ENCODE measurements at places on chromosomes 6 and 20.

DNA sequence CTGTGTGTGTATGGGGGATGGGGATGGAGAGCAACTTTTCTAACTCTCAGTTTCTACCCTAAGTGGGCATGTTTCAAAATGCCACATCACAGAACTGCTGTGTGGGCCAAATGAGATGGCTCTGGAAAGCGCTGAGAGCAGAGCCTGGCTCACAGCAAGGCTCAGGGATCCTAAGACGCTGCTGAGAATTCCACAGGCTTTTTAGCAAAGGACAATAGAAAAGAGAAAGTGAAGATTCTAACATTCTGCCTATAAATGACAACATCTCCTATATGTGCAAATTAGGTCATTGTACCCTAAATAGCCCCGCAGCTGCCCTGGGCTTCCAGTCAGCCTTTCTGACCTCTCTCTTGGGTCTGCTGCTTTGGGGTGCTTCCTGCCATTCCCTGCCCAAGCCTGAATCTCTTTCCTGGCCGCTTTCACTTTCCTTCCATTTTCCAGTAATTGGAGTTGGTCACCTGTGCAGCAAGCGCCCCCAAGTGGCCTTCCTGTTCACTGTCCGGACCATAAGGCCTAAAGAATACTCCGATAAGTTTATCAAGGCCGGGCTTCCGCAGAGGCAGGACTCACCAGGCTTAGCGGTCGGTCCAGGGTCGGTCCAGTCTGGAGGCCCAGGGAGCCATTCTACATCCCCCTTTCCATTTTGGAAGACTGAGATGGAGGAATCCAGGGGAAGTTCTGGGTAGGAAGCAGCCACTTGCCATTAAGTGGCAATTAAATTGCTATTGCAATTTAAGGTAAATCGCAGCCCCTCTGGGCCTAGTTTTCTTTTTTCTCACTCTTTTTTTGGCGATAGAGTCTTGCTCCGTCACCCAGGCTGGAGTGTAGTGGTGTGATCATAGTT, 6.7 kb upstream of the DDR1 start:
- H3K4me1 ChIP-seq, result peaks cover 29% of the 10 kb centered on the region
- DNase-seq, result peak; percentile 79
- H3K27me3 ChIP-seq, result no peaks in the 10 kb centered on the region
- H3K36me3 ChIP-seq, result no peaks in the 10 kb centered on the region

DNA sequence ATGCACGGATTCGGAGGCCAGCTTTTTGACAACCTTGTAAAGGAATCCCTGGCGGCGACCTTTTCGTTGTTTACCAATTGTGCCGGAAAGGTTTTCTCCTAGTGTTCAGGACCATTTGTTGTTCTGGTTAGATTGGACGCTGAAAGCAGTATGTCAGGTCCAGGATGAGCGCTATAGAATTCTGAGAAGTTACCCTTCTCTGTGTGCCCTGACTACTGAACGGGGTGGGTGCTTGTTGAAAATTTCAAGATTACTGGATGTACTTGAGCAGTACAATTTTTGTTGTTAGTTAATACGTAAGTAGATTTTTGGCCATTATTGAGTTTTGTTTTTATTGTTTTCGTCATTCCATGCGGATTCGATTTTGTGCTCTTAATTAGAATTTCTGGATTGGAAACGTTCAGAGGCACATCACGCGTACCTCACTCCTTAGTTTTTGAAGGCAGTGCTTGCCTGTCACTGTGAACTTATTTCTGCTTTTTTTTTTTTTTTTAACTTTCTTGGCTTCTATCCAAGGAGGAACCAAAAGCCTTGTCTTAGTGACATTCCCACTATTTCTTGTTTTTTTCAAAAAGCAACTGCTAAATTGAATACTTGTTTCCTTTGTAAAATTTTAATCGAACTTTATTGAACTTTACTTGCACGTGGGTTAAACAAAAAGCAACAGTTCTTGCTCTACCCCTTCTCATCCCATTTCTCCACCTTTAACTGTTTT, 898 bp downstream of the XRN2 start:
- no peaks in the 10 kb centered on the region for H3K4me1 ChIP-seq
- DNase-seq, result no peak
- H3K4me3 ChIP-seq, result peak overlapping the region; percentile 57
- peaks cover 20% of the 10 kb centered on the region for H3K36me3 ChIP-seq
- H3K27me3 ChIP-seq, result no peaks in the 10 kb centered on the region

DNA sequence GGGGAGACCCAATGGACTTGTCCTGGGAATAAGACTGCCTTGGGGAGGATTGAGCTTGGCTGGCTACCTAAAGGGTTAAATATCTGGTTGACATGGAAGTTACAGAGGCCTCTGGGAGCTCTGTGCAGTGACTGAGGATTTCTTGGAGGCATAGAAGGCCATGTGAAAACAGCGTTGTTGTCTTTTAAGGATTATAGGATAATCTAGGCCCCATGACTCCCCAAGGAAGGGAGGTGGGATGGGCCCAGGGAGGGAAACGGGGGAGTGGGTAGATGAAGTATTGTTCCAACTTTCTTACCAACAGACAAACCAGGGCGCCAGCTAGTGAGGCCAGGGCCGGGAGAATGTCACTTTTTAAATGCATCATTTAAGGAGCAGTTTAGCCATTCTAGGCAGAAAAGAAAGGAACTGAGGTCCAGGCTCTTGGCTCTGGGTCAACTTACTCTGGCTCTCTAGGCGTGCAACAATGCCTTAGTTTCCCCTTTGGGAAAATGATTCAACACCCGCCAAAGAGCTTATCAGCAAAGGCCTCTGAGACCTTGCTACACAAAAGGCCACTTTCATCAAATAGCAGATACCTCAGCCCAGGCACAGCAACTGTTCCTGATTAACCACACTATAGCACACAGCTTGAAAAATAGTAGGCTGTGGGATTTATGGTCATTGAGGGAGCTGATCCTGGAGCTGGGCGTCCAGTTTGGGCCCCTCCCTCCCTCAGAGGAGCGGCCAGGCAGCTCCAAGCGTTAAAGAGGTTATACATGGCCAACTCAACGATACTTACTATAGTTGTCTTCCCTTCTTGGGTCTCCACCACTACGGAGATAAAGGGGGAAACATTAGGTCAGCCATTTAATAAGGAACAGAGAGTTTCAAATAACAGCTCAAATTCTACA, 7.0 kb downstream of the MRPS18A start:
- no peaks in the 10 kb centered on the region for H3K27me3 ChIP-seq
- no peak overlapping the region for H3K27ac ChIP-seq
- H3K4me1 ChIP-seq, result no peaks in the 10 kb centered on the region
- H3K4me3 ChIP-seq, result no peak overlapping the region

DNA sequence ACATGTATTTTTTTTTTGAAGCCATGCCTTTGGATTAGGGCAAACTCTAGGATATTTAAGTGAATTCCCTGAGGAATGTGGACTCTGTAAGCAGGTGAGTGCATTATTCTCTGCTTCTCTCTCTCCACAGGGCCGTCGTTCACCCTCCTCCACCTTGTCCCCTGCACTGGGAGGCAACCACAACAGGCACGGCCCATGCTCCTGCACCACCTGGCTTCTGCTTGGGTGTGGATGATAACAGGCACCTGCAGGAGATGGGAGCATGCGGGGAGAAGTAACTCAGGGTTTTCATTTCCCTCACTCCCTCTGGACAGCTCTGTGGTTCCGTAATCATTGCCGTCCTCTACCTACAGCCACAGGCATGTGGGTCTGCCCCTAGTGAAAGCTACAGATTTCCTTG, 43.4 kb downstream of the HLA-C start:
- no peak overlapping the region for H3K27ac ChIP-seq
- no peaks in the 10 kb centered on the region for H3K4me1 ChIP-seq
- no peak overlapping the region for H3K4me3 ChIP-seq
- no peaks in the 10 kb centered on the region for H3K27me3 ChIP-seq

DNA sequence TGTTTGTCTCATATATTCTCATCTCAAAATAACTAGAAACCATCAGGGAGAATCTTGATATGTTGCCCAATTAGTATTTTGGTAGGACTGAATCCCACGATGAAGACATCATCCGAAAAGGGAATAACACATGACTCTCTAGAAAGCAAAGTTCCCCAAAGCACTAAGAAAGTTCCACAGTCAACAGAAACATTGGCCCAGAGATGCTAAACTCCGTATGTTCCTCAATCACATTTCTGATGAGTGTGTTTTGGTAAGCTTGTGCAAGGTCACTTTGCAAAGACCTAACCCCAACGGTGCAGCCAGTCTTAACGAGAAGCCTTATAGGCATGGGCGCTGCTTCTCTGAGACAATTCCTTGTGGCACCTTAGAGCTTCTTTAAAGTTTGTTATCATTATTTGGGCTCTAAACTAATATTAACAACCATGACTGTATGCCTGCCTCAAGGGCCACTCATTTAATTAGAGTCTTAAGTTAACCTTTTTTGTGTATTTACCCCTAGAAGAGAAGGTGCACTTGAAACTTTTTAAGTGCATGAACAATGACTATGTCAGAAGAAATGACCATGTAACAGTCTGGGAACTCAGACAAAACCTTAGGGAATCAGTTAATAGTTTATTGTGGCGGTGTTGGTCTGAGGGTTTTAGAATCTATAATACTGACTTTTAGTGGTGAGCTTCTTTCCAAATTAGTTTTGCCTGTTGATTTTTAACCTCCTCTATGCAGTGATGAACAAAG, 202.0 kb upstream of the RAB32 start:
- H3K27ac ChIP-seq, result no peak overlapping the region
- no peak for DNase-seq
- no peaks in the 10 kb centered on the region for H3K27me3 ChIP-seq
- H3K4me1 ChIP-seq, result no peaks in the 10 kb centered on the region
- no peaks in the 10 kb centered on the region for H3K36me3 ChIP-seq

GRCh38 chr6:135531954-135532490, 34.5 kb upstream of the AHI1 start:
- H3K4me3 ChIP-seq, result no peak overlapping the region
- H3K36me3 ChIP-seq, result no peaks in the 10 kb centered on the region
- H3K27ac ChIP-seq, result no peak overlapping the region
- H3K4me1 ChIP-seq, result no peaks in the 10 kb centered on the region
- no peaks in the 10 kb centered on the region for H3K27me3 ChIP-seq

DNA sequence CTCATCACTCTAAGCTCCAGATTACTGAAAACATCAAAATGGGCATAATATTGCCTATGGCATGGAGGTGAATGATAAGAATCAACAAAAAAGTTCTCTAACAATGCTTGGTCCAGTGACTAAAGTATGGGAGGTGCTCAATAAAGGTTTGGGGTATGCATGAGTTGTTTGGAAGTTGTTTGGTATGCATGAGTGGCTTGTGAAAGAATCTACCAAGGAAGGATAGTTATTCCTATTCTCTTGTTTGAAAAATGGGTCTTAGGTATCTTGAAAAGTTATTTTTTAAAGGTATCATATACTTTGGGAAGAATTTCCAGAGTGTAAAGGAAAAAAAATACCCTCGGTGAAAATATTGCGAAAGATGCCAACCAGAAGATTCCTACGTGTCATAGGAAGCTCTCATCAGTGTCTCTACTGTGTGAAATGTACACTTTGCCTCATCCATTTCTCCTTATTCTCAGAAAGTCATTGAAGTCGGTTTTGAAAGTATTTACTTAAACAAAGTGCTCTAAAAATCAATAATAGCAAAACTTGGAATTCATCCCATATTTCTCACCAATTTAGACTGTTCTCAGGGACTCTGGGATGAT, 449.8 kb downstream of the ADGRB3 start:
- DNase-seq, result no peak
- H3K27me3 ChIP-seq, result no peaks in the 10 kb centered on the region
- no peak overlapping the region for H3K4me3 ChIP-seq
- no peak overlapping the region for H3K27ac ChIP-seq
- H3K36me3 ChIP-seq, result no peaks in the 10 kb centered on the region
- H3K4me1 ChIP-seq, result no peaks in the 10 kb centered on the region

GRCh38 chr20:13990465-13990864, at the start of gene SEL1L2:
SEL1L2 (minus strand) TSS chr20:13990614; CDS start chr20:13990534, 80 bp downstream.
- H3K27me3 ChIP-seq, result no peaks in the 10 kb centered on the region
- no peak within 1 kb of the TSS for H3K4me3 ChIP-seq
- H3K4me1 ChIP-seq, result no peaks in the 10 kb centered on the region
- H3K36me3 ChIP-seq, result no peaks in the 10 kb centered on the region
- peak; percentile 66 for DNase-seq
- peak within 1 kb of the TSS; percentile 66 for H3K27ac ChIP-seq
